ENCODE measurements at places on chromosomes 1 and 21.

DNA sequence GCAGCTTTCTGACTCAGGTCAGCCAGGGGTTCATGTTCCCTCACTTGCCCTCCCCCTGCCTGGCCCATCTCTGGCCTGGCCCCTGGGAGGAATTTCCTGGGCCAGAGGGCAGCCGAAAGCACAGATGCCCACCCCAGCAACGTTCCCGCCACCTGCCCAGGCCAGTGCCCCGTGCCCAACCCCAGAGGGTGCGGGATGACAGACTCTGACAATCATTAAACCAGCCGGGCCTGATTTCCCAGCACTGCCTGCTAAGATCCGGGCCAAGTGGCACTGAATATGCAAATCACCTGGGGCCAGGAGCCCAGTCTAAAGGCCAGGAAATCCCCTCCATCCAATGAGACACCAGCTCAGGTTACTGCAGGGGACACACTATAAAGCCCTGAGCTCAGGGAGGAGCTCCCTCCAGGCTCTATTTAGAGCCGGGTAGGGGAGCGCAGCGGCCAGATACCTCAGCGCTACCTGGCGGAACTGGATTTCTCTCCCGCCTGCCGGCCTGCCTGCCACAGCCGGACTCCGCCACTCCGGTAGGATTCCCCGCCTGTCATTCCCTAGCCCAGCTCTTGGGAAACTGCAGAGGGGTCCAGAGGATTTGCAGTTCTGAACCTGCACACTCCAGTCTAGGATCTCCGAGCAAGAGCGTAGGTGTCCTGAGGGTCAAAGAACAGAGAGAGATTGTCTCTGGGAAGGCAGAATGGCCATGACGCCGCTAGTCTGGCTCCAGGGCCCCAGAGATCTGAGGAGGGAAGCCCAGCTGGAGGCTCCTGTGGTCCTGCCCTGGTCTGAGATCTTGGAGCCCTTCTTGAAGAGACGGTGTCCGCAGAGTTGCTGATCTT, at the start of gene ELF3:
Gene ELF3, plus strand, starts transcription at position 408 of the 836 bp plus-strand sequence. CDS start 550 bp downstream, outside the sequence.
- DNase-seq: no peak

DNA sequence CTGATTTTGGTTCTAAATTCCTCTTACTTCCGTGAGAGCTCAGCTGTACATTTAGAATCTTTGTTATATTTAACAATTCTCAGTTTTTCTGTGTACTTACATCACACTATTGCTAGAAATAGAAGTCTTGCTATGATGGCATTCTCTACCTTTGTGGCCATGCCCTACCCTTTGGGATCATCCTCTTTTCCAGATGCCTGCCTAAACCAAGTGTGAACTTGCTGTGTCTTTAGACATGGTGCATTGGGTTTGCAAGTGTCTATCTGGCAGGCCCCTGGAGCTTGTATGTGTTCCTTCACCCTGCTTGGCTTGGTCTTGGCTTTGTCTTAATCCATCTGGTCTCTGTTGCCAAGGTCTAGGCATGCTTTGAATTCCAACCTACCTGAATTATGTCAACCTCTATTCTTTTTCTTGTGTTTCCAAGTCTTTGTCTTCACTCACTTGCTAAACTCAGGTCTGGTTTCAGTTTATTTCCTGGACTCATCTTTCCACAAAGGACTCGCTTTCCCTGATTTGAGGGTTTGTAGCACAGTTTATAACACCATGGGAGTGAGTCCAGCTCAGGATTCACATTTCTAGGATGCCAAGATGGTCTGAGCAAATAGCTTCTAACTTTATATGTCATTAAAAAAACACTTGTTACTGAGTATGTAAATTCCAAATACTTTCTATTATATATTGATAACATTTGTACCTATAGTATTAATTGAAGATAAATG, 20.6 kb upstream of the APOBEC4 start:
- DNase-seq: no peak

GRCh38 chr1:110033421-110033820, 1.0 kb upstream of the STRIP1 start:
- no peak for DNase-seq

DNA sequence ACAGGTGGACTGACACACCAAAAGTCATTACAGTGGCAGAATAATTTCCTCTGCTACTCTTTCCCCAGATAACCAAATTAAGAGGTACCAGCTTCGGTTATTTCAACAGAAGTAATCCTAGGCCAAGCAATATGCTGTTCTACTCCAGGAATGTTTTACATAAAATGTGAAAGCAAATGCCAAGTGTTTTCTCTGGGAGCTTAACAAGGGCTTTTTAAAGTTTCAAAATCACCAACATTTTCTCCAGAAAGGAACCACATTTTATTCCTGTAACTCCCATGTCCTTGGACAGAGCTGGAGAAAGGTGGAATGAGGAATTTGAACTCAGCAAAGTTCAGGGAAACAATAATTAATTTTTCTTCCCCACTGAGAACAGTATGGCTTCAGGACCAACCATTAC, 27.2 kb downstream of the CNN3 start:
- no peak for DNase-seq

GRCh38 chr1:178450871-178451270, 45.9 kb downstream of the CLEC20A start:
- DNase-seq: no peak

GRCh38 chr1:45542591-45542990, 8.0 kb upstream of the AKR1A1 start:
- DNase-seq: no peak

GRCh38 chr1:60431593-60431992, 358.0 kb upstream of the C1orf87 start:
- DNase-seq: no peak

DNA sequence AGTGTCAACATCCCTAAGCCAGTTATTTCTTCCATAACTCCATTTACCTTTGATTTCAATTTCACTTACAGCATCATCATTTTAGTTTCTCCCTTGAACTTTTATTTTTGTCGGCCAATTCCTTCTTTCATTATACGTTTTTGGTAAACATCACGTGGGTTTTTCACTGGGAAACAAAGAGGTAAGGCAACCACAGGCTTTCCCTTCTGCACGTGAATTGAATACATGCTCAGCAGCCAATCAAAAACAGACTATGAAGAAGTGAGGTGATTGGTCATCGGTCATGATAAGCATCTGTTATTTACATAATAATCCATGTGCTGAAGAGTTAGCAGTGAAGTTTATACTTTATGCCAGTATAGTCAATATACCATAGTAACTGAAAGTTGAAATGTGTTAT, 98.7 kb downstream of the NCAM2 start:
- no peak for DNase-seq

- no peak for DNase-seq
These were observed 177.8 kb downstream of the GIPC2 start for GRCh38 chr1:78223417-78224215.

- no peak for DNase-seq
These were observed 25.2 kb downstream of the CDC42 start for GRCh38 chr1:22077728-22078127.

GRCh38 chr1:225998560-225999226, 450 bp downstream of the SDE2 start:
- DNase-seq: no peak

DNA sequence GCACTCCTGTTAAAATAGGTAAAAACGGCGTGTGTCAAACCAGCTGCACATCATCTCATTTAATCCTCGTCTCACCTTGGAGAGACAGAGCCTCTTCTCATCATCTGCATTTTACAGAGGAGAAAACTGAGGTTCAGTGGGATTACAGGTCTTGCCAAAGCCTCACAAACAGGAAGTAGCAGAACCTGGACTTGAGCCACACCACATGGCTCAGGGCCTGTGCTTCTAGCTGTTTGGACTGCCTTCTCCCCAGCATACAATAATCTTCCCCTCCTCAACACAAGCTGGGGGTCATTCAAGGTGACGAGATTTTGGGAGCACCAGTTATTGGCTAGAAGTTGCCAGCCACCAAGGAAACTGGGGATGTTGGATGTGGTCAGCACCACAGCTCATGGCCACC, 167.9 kb upstream of the ZC3H12A start:
- no peak for DNase-seq

DNA sequence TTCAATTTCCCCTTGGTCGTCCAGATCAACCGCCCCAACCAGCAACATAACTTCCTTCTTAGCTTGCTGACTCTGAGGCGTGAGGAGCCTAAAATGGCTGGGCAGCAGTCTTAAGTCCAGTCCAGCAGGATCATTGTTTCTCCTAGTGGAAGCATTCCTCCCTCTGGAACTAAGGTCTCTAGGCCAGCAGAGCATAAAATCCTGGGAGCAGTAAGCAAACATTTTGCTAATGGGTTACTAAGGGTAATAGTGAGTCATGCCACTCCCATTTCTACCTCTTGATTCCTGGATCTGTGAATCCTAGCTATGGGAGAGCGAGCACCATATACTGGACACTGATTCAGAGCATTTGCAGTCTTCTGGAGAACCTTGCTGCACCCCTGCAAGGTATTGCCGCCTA, 59.9 kb downstream of the ADSS2 start:
- no peak for DNase-seq

- DNase-seq: no peak
These were observed 3.0 kb downstream of the RAB25 start for GRCh38 chr1:156063997-156064285.

DNA sequence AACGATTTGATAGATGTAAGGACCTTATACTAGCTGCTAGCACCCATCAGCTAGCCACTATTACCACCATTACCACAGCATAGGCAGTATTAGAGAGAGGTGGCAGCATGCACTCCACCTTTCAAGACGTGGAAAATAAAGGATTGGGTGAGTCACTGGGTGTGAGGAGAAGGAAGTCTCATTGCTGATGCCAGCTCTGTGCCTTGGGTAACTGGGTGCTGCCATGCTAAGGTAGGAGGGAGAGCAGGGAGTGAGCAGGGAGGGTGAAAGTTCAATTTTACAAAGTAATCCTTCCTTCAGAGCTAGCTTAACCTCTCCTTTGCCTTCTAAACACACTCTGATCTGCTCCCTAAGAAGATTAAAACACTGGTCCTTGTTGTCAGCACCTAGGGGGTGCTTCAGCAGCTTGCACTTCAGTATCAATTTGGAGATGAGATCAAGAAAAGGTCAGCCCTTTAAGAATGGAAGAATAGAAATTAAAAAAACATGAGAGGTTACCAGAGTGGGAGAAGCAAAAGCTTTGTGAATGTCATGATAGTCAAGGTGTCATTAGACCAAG, 1.8 kb upstream of the LIN9 start:
- no peak for DNase-seq

DNA sequence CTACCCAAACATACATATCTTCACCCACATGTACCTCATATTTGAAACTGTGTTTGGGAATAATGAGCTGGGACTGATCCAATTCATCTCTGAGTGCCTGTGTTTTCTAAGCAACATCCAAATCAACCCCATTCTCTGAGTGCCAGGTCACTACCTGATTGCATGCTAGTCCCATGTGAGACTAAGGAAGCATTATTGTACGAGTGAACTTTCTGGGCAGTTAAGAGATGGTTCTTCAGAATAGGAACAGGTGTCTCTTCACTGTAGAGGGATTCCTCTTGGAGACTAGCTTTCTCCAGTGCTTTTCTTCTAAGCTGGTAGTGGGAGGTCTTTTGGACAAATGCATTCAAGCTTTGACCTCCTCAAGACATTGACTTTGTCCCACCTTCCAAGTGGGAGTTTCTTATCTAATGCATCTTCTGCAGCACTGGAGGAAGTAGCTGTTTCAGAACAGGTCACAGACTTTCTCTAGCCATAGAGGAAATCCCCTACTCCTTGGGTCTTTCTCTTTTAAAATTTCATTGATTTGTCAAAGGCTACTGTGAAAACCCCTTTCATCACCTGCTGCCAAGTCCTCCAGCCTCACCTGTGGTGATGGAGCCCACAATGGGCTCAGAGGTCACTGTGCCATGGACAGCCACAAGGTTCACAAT, 172.0 kb upstream of the KIAA0040 start:
- no peak for DNase-seq

DNA sequence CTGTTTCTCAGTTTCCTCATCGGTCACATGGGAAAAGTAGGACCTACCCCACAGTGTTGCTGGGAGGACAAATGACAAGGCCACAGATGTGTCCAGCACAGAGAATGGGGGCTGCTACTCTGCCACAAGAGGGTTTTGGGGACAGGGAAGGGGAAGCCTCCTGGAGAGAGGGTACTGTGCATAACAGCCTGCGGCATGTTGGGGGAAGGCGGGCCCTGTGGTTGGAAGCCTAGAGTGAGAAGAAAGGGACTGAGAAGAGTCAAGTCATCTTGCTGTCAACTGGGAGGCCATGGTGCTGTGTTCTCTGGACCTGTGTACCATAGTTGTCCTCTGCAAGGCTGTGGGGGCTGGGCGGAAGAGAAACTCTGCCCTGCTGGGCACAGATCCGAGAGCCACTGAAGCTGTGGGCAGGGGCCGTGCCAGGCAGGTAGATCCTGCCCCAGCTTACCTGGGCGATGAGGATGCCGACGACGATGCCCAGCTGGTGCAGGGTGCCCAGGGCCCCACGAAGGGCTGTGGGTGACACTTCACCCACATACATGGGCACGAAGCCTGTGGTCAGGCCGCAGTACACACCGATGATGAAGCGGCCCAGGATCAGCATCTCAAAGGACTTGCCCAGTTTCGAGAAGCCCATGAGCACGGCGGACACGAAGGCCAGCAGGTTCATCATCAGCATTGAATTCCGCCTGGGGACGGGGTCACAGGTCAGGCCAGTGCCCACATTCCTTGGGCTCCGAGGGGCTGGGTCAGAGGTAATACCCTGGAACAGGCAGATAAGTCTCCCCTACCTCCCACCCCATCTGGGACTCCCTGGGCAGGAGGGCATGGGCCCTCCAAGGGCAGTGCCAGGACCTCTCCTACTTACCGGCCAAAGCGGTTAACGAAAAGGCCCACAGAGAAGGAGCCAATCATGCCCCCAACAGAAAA, 28.2 kb downstream of the SLC2A1 start:
- no peak for DNase-seq

GRCh38 chr1:186118724-186119123, 256.3 kb downstream of the TPR start:
- no peak for DNase-seq

DNA sequence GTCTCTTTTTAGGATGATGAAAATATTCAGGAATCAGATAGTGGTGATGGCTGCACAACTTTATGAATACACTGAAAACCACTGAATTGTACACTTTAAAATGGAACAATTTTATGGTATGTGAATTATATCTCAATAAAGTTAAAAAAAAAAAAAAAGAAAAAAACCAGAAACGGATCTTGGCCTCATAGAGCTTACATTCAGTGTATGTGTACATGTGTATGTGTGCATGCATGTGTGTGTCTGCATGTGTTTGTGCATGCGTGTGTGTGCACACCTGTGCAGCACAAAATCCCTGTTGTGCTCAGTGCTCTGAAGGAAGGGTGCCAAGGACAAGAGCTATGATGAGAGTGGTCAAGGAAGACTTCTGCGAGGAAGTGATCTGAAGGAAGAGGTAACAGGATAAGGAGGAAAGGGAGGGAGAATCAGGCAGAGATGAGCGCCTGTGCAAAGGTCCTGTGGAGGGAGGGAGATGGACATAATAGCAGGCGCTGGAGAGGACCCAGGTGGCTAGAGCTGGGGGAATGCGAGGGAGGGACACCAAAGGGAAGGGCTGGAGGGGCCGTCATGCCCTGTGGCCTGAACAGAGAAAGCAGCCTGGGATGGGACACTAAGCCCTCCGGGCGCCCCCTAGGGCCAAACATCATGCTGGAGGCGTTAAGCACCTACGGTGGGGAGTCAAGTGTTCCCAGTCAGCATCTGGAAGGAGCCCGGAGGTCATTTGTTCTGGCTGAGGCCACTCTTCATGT, 25.2 kb downstream of the NKAIN1 start:
- DNase-seq: no peak

GRCh38 chr1:29218223-29218622, 12.5 kb downstream of the MECR start:
- DNase-seq: no peak

GRCh38 chr1:32336591-32336932, 529 bp upstream of the MARCKSL1 start:
- no peak for DNase-seq
